Stimulated activated CD8-positive, alpha-beta memory T cell treated with anti-CD3 and anti-CD28 coated beads, Interleukin-4, amount 100 ng/mL, for 4 hours (primary cell): ENCODE measurements at places on chromosomes 13 and 19.

DNA sequence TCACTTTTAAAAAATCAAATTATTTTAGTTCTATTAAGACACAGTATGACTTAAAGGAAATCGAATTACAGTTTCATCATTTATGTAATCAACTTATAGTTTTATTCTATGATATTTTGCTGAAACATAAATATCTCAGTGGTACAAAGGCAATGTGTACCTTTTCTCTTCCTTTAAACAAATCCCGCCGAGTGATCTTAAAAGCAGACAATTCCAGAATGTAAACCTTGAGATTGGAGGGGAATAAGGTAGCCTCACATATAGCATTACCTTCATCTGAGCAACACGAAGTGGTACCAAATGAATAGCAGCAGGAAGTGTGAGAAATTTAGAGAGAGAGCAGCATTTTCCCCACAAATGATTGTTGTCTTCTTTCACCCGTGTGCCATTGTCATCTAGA lies 842.2 kb upstream of the GPC6 start:
- DNase-seq, result no peak

DNA sequence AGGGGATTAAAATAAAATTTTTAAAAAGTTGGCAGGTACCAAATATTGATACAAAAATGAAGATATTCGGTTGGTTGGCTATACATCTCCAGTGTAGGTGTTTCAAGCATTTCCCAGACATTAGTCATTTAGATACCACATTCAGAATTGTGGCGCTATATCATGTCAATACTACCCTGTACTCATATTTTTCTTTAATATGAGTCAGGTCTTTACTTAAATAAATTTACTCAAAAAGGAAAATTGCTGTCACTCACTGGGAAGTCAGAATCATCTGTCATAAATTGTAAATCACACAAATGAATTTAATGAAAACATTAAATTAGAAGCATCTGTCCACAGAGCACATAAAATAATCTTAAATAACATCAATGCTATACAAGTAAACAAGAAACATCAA lies 134.2 kb downstream of the TSHZ3 start:
- DNase-seq, result no peak

- DNase-seq, result no peak
Observed at GRCh38 chr13:42233726-42234125, 38.2 kb upstream of the AKAP11 start.

- DNase-seq, result no peak
Observed at GRCh38 chr13:50936679-50937078, 27.1 kb downstream of the RNASEH2B start.

DNA sequence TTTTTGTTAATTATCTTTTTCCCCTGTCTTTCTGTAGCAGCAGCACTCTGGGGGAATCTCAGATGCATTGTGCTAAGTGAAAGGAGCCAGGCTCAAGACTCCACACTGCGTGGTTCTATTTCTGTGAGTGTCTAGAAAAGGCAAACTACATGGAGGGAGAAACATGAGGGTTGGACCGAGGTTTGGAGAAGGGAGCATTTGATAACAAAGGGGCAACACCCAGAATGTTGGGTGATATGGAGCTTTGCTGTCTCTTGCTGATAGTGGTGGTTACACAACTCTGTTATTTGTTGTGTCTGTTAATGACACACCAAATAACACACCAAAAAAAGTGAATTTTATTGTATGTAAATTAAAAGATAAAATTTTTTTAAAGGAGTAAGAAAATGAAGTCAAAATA lies 107.8 kb downstream of the COL4A2 start:
- DNase-seq, result no peak

DNA sequence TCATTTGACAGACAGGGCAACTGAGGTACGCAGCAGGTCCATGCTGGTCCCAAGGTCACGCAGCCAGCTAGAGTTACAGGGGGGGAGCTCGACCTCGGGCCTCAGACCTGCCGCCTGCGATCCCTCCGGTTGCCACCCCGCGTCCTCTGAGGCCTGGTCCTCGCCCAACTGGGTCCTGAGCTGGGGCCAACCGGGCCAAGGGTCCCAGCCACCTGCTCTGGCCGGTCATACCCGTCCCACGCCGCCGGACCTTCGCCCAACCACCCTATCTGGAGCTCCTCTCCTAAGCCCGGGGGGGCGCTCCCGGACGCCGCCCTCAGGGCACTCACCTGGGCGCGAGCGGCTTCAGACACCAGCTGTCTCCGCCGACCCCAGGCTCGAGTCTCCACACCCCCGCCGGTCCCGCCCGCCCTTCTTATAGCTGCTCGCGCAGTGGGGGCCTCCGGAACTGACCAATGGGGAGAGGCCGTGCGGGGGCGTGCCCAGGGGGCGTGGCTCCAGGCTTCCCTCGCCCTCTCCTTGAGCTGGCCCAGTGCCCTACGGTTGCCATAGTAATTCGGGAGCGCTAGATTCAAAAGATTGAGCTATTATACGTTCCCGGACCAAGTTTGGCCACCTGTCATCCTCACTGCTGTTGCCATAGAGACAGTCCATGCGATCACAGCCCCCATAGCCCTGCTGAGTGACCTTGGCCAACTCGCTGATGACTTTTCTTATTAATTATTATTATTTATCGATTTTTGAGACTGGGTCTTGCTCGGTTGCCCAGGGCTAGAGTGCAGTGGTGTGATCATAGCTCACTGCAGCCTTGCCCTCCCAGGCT lies at the start of gene PLIN5:
TSS of gene PLIN5 (minus strand) at position 389 of the 823 bp plus-strand sequence. CDS start 1,150 bp downstream, outside the sequence.
- no peak for DNase-seq

DNA sequence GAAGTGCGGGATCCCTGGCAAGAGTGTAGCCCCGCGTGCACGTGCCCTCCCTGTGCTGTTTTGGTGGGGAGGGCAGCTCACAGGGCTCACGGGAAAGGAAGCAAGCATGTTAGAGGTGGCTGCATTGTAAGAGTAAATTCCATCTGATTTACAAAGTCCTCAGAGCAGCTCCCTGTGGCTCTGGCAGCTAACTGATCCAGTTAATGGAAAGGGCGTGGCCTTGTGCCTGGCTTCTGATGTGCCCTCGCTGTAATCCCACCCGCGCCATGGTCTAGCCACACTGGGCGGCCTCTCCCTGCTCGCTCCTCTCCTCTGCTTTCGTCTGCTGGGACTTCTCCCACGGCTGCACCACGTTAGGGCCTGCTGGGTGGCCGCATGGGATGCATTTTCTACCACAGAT lies 258.5 kb downstream of the FGF9 start:
- DNase-seq, result no peak

GRCh38 chr13:104976986-104977385 lies 1558.5 kb downstream of the EFNB2 start:
- DNase-seq, result no peak

- no peak for DNase-seq
Observed at GRCh38 chr13:24166561-24166960, 6.0 kb downstream of the SPATA13 start.

DNA sequence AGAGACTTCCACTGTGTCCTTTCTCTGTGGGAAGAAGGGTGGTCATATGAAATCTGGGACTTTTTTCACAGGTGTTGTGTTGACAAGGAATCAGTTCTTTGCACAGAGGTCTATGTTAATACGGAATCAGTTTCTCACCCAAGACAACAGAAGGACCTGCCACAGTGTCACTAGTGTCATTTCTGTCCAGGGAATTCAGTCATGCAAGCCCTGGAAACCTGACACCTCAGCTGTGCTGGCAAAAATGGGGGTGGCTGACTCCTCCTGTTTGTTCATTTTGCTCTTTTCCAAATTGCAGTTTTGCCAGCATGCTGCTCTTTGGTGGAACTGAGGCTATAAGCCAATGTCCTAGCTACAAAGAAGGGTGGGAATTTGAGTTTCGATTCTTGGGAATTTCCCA lies 49.8 kb upstream of the ESD start:
- no peak for DNase-seq

GRCh38 chr19:51124729-51125128 lies at the start of gene SIGLEC9:
Gene SIGLEC9 (plus strand): TSS chr19:51124906. CDS start chr19:51124975, 69 bp downstream.
- DNase-seq, result no peak

DNA sequence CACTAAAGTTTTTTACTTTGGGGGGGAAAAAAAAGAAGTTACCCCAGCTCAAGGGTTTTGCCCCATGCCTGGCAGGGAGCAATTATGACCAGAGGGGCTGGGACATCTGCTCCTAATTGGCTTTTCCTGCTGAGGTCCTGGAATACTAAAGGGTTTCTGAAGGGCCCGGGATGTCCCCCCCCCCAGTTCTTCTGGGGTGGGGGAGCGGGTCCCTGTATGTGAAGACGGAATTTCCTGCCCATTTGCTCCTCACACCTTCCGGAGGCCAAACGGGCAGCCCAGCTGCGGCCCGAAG lies 1.1 kb upstream of the DLL3 start:
- DNase-seq, result no peak

GRCh38 chr19:39270036-39270871 lies 2.1 kb downstream of the IFNL2 start:
- DNase-seq, result no peak

- DNase-seq, result no peak
Observed at GRCh38 chr19:2594319-2594718, 108.2 kb downstream of the GNG7 start.
